ENCODE measurements at places on chromosomes 5 and 9.

- DNase-seq = no peak
These were observed 74.7 kb downstream of the MSX2 start for GRCh38 chr5:174799121-174799520.

DNA sequence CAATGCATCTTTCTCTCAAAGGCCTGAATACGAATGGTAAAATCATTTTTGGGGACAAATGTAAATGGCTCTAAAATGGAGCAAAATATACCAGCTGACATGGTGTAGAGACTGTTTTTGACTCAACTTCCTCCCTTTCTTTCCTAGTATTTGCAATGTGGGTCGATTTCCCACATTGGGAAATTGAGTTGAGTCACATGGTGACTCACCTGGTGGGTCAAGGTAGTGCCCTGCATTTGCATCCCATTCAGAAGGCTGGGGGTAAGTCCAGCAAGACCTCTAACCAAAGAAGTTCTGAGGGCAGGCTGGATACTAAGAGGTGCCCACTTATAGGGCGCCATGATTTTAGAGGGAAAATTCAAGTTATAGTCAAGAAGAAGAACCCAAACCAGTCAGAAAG lies 179.6 kb upstream of the MPDZ start:
- no peak for DNase-seq

DNA sequence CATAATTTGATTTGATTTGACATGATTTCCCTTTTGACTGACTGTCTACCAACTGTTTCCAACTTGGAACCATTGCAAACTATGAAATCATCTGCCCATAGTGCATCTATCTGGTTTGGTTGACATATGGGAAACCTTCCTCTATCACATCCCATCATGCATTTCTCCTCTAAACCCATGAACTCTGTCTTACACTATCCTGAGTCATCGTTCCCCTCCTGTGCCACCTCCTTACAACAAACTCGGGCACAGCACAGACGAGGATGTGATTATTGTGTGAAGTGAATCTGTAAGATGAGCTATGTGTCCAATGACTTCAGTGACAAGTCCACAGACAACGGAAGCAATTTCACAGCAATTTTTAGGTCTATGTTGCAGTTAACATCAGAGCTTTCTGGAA lies 126.1 kb downstream of the NPR3 start:
- no peak for DNase-seq

DNA sequence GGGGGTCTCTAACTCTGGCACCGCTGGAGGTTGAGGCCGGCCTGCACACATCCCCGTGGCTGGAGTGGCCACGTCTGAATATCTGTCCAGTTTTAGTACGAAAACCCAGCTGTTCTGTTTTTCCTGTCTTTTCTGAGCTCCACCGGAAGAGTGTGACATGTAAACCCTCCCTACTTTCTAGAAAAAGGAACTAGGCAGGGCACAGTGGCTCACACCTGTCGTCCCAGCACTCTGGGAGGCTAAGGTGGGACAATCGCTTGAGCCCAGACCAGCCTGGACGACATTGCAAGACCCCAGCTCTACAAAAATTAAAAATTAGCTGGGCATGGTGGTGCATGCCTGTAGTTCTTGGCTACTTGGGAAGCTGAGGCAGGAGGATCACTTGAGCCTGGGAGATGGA lies 8.2 kb upstream of the PHYKPL start:
- no peak for DNase-seq

DNA sequence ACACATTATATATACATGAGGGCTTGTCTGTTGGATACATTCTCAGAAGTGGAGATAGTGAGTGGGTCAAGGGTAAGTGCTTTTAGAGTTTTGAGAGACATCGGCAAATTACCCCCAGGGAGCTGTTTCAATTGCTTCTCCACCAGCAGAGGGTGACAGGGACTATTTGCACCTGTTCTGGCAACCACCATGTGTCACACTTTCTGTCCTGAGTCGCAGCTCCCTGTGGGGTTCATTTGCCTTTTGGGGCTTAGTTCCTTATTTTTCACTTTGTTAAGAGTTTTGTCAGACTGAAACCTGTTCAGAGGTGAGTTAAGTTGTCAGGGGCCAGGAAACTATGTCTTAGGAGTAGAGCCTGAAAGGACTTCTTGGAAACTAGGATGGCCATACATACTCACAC lies 20.1 kb upstream of the SLC36A1 start:
- no peak for DNase-seq

DNA sequence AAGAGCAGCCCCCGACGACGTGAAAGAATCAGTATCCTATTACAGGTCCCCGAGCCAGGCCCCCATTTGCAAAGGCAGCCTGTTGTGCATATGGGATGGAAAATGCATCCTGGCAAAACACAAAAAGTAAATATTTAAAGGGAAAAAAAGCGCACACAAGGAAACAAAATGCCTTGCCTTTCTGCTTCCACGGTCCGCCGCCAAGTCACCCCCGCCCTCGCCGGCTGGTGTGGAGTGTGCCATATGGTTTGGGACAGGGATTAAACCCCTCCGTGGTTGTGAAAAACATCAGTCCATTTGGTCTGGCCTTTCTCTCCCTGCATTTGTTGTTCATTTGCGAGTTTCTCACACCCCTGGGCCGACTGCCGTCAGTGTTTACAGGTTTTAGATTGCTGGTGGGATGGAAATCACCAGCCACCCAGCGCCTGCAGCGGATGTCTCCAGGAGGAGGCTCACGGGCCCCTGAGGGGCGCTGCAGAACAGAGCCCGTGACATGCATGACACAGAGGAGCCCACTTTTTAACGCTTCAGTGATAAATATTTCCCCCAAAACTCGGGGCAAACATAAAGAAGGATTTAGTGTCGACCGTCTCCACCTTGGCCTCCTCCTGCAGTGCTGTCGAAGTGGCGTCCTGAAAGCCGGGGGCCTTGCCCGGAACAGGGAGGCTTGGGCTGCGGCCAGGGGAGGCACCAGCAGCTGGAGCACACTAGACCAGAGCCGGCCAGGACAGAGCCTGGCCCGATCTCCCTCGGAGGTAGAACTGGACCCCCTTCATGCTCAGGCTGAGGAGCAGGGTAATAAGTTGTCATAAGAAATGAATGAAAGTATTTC lies 161.5 kb downstream of the HSD17B3 start:
- no peak for DNase-seq

DNA sequence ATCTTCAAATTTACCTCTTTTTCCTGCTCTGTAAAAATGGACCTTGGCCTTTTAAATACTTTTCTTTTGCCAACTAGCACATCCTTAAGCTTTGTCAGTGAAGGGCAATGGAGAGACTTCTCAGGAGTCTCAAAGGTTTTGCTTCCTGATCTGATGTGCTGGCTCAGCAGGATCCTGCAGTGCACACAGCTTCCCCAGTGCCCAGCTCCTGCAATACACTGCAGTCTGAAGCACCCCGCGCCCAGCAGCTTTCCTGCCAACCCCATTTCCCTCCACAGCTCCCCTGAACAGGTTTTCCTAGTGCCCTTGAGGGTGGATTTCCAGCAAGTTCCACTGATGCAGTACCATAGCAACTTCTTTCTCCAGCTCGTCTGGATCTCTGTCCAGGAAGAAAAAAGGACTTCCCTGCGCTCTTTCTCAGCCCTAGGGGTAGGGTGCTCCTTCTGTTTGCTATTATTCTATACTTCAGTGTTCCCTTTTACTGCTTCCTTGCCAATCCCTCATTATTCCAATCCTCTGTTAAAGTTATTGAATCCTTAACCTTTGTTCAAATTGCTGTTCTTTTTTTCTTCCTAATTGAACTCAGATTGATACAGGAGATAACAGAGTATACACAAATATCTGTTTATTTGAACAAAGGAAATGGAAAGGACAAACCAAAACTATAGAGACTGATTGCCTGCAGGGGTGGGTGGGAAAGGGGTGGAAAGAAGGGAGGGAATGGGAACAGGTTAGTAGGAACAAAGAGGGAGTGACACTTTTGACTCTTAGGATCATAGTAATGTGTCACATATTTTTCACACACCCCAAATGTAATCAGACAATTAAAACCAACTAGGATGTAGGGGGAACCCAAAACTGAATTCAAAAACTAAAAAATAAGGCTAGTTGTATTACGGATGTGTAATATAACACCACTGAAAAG lies 8.5 kb downstream of the SNAPC3 start:
- DNase-seq = peak; percentile 1

DNA sequence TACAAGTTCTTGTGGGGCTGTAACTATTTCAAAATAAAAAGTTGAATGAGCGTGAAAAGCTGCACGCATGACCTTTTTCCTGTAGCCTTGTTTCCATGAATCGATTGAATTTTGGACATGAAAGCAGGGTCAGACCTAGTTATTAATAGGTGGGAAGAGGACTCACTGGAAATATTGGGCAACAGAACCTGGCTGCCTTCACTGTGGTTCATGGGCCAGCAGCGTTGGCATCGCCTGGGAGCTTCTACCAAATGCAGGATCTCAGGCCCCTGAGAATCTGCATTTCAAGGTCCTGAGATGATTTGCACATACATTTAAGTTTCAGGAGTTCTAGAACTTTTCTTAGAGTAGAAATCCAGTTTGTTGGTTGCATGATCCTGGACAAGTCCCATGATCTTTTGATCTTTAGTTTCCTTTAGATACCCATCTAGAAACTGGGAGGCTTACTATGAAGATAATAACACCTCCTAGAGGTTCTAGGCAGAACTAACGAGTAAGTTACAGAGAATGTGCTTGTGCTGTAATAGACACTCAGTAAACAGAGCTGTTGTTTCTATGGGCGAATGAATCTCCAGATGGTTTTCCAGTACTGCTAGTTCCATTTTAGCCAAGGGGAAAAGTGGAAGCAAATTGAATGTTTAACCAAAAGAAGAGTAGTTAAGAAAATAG lies 12.4 kb downstream of the ANKRD33B start:
- no peak for DNase-seq

DNA sequence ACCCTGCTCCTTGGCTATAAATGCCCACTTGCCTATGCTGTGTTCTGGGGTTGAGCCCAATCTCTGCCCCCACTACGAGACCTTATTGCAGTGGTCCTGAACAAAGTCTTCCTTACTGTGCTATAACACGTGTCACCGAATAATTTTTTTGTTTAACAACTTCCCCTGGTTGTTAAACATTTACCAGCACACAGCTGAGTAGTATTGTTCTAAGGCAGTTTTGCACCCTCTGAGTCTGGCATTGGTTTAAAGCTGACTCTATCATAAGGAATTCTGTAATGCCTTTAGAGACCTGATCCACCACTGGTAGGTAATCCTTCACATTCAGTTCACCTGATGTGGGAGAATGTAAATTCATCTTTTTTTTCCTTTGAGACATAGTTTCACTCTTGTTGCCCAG lies 25.6 kb upstream of the ANKRD31 start:
- DNase-seq = no peak

DNA sequence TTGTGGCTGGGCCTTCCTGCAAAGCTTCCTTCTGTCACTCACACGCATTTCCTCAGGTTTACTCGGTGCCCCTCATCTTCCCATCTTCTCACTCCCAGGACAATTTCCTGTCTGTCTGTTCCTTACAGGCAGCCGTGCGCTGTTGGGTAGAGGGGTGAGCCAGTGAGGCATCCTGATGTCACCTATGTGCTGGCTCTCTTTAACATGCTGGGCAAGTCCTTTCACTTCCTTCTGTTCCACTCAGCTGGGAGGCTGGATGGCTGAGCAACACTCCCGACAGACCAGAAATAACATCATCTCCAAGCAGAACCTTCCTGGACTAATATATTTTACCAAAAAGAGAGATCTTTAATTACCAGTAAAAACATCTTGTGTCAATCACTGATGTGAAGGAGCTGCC lies 103.0 kb downstream of the HSD17B3 start:
- no peak for DNase-seq

- no peak for DNase-seq
These were observed 7.0 kb downstream of the CCNJL start for GRCh38 chr5:160305319-160305718.

- no peak for DNase-seq
These were observed 91.1 kb upstream of the CER1 start for GRCh38 chr9:14813336-14814248.

GRCh38 chr5:53942724-53943123 lies 367.6 kb downstream of the ARL15 start:
- no peak for DNase-seq

GRCh38 chr5:136053336-136054141 lies 24.8 kb downstream of the TGFBI start:
- no peak for DNase-seq

GRCh38 chr5:72163349-72163983 lies 56.2 kb downstream of the MAP1B start:
- DNase-seq = no peak

GRCh38 chr9:95419444-95419843 lies 97.3 kb downstream of the PTCH1 start:
- no peak for DNase-seq

DNA sequence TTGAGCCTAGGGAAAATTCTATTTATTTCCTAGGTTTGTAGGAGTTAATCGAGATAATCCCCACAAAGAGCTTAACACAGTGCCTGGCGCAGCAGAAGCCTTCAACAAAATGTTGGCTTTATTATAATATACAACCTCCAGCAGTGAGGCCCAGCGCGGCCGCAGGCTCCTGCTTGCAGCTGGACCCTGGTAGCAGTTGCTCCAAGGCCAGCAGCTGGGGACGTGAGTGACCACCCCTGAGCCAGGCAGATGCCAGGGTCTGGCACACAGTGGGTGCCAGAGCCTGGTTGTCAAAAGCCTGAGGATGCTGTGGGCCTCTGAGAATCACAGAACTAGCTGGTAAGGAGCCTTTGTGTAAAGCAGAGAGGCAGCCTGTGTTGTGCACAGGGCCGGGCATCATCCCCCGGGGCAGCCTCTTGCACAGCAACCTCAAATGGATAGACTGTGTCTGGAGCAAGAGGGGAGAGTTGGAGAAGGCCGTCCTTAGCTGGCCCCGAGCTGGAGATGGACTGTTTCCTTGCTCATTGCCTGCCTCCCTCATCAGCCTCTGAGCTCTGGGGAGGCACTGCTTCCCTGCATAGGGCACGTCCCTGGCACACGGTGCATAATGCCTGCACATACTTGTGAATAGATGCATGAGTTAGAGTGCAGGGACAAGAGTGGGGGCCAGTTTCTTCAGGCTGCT lies 17.3 kb downstream of the CSF1R start:
- DNase-seq = no peak

DNA sequence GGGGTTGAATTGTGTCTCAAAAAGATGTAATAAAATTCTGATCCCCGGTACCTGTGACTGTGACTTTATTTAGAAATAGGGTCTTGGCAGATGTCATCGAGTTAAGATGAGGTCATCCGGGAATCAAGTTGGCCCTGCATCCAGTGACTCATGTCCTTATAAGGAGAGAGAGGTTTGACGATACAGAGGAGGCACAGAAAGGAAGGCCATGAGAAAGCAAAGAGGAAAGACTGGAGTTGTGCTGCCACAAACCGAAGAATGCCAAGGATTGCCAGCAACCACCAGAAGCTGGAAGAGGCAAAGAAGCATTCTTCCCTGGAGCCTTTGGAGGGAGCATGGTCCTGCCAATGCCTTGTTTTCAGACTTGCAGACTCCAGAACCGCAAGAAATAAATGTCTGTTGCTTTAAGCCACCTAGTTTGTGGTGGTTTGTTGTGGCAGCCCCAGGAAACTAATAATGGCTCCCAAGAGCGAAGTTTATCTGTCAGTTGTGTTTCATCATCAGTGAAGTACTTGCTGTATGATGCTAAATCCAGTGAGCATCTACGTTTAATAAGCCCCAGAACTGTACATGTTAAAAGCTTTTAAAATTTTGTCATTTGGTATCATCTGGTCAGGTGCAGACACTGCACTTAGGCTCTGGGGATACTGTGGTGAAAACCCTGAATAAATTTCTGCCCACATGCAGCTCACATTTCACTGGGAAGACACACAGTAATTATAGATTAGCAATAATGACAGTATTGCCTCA lies 114.8 kb downstream of the TLE4 start:
- no peak for DNase-seq

- DNase-seq = no peak
These were observed 90.6 kb downstream of the FANCC start for GRCh38 chr9:95226921-95227320.
